ENCODE measurements at places on chromosomes 16 and 17.
A peak's percentile ranks its signal among the peaks of the same experiment; 100 is the strongest.

DNA sequence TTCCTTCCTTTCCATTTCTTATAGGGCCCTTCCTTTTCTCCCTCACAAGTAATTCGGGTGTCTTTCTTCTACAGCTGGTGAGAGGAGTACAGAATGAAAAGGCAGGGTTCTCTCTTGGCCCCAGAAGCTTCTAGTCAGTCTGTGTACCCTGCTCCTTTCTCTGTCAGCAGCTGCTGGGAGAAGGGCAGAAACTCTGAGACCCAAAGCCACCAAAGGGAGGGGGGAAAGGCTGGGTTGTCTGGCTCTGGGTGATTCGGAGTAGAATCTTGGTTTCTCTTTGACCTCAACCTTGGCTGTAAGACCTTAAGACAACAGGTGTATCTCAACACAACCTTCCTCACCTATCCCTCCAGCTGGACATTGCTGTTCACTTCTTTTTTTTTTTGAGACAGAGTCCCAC lies 3.3 kb upstream of the NR1D1 start:
- no peak for DNase-seq

- no peak for DNase-seq
Observed at GRCh38 chr16:88497561-88498462, 44.7 kb downstream of the ZFPM1 start.

GRCh38 chr17:1967213-1967612 lies 57.9 kb downstream of the RTN4RL1 start:
- no peak for DNase-seq

- no peak for DNase-seq
Observed at GRCh38 chr17:49457564-49458535, 37.2 kb upstream of the NGFR start.

- DNase-seq: no peak
Observed at GRCh38 chr17:64218066-64218465, 45.0 kb downstream of the TEX2 start.

DNA sequence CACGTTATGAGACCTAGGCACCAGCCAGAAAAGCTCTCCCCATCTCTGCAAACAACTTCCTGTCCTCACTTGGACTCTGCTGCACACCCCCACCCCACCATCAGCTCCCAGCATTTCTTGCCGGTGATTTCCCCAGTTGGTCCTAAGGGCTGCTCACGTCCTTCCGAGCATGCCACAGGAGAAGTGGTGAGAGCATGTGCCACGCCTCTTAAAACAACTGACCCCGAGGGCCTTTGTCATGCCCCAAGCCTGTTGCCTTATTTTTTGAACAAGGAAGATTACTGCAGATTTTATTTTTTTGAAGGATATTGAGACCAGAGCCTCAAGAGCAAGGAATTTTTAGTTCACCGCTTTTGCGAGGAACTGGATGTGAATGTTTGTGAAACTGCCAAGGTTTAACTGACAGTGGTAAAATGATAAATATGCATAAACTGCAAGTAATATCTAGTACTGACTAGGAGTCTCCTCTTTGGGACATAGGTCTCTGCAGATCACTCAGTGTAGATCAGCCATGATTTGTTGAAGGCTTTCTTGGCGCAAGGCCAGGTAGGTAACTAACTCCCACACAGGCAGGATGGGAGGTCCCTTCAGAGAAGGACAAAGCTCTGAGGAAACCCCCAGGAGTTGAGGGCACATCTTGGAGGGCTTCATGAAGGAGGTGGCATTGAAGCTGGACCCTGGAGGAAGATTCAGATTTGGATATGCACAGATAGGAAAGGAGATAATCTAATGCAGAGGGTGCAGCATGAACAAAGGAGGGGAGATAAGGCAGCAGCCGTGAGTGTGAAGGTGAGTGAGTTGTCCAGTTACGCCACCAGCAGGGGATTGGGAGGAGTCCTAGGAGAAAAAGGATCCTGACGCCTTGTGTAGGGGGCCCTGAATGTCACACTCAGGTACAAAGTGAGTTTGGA lies 44.7 kb downstream of the TMEM132E start:
- no peak for DNase-seq

DNA sequence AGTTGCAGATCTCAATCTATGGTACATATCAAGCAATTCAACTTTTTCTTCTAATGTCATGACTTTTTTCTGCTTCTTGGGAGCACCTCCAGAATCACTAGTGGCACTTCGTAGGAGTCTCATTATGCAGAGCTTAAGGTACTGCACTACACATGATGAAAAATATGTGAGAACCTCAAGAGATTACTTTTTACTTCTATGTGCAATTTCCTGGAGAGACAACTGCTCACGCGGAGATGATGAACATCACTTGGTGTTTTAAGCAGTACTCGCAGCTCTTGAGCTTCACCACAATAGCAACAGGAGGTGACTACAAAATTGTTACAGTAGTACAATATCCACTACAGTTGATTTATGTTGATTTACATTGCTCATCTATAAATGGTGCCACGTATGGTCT lies 79.7 kb downstream of the MRTFB start:
- DNase-seq: no peak

DNA sequence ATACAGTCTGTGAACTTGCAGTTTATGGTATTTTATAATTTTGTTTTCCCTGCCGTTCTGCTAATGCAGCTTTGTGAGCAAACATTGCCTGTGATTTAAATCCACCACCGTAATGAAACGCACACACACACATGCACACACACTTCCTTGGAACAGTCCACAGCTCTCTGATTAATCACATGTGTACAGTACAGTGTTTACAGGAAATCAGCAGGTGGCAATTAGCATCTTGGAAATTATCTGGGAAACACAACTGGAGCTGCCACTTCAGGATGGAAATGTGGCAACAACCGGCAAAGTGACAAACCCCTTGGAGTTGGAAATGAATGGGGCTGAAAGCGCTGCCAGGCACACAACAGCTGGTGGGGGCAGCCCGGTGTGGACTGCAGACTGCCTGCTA lies 12.9 kb upstream of the ZKSCAN2 start:
- no peak for DNase-seq

DNA sequence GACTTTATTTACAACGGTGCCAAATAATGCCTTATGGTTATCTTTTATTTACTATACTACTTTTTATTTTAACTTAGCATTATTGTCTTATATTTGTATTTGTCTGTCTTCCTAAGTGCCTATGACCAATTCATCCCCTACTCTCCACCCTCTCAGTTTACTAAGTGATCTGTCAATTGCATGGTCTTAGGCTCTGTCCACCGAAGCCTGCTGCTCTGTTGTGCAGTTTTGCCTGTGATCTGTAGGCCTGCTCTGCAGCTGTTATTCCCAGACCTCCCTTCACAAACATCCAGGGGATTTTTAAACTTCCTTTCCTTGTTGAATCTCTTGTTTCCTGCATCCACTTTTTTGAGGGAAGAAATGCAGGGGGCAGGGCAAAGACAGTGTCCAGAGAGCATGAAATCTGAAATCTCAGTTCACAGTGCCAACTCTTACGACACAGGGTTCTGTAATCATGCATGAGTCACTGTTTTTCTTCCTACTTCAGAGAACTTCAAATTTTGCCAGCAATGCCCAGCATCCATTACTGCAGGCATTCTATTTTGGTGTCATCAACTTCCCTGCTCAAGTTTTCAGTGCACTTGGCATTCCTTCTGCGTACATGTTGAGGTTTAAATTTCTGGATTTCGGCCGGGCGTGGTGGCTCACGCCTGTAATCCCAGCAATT lies 11.4 kb downstream of the SLFN5 start:
- DNase-seq: no peak

- DNase-seq: no peak
Observed at GRCh38 chr17:78862073-78863023, 21.7 kb upstream of the USP36 start.

- DNase-seq: no peak
Observed at GRCh38 chr17:31226950-31227349, 70.1 kb downstream of the OMG start.

DNA sequence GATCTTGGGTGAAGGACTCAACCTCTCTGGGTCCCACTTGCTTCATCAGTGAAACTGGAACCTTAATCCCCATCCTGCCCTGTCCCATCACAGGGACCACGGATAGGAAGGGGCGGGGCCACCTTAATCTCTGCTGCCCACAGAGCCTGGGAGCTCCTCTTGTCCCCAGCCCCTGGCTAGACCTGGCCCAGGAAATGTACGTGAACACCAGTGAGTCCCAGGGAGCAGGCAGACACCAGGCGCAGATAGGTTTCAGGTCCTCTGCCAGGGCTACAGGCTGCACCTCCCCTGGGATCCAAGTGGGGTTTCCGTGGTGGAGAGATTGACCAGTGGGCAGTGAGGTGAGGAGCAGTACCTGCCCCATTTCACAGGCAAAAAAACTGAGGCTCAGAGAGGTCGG lies 21.0 kb downstream of the RAB11FIP4 start:
- no peak for DNase-seq

DNA sequence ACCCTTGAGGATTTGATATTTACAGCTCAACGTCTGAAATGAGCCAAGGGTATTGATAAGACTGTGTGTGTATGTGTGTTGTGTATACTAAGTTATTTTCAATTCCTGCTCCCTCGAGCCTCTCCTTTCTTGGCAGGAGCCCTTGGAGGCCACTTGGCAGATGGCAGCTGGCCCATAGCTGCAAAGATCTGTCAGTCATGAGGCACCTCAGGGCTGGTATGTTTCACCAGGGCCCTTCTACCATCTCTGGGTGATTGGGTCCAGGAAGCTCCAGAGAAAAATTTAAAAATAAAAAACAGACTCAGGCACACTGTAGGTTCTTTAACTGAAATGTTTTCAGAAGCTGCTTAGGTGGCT lies 355.7 kb downstream of the HAPSTR1 start:
- no peak for DNase-seq

DNA sequence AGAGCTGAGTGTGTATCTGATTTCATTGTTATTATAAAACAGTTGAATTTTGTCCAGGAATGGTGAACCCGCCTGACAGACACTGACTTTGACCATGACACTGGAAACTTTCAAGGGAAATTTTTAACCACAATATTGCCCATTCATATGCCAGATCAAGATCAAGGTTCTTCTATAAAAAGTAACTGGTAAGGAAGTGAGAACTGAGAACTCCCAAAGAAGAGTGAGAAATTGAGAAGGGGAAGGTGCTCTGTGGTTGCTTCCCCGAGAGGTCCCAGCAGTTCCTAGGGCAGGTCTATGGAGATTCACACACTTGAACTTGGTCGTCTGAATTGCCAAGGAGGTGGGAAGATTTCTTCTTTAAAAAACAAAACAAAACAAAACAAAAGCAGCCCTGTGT lies 27.3 kb downstream of the SLC6A4 start:
- no peak for DNase-seq

GRCh38 chr17:48795444-48796162 lies 21.4 kb downstream of the TTLL6 start:
- DNase-seq: no peak

DNA sequence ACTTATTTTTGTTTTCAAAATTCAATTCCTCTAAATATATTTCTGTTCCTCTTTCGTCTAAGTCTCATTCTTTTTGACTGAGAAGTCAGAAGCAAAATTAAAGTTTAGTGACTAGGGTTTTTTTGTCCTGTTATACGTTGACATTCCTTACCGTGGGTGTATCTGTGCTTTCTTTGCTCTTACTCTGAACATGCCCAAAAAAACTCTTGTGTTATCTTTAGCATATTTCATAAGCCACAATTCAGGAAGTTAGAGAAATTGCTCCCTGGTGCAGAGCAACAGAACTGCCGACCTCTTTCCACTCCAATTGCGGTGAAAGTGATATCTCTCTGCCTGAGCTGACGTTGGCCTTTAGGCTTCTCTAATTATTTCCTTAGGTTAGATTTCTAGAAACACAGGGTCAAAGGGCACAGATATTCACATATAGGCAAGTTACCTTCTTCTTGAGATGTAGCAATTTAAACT lies 65.7 kb downstream of the CENPV start:
- no peak for DNase-seq

DNA sequence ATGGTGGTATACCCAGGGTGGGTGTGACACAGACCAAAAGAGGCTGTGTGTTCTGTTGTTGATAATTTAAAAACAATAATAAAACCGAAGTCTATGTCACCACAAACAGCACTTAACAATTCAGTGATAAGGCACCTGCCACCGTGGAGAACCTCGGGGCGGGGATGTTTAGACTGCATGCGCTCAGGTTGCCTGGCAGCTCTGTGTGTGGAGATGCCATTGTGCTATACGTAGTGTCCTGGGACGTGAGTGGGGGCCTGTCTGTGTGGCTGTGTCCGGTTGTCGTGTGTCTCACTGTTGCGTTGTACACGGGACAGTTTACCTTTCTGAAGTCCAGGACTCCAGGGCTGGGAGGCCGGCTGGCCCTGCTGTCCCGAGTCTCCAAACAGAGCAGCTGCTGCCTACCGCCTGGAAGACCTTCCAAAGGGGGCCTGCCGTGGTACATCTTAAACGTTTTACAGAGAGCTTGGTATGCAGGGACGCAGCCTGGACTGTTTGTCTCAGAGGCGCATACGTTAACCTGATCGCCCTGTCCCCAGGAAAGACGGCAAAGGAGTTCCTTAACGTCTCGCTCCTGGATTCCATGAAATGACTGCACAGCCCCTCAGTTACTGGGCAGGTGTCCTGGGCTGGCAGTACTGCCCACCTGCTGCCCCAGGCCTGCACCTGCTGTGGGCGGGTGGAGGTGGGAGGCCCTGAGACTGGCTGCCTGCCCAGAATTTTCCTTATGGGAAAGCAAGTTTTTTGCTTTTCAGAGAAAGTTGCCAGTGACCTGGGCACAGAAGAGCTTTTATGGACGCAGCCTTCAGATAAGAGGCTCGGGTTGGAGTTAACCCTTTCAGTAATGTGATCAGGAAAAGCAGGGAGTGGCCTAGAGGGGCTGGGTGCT lies 19.0 kb downstream of the SPIRE2 start:
- no peak for DNase-seq

- DNase-seq: no peak
Observed at GRCh38 chr17:78771758-78772382, 10.2 kb downstream of the CYTH1 start.

GRCh38 chr17:3636908-3637373 lies 381 bp downstream of the CTNS start:
- peak; percentile 3 for DNase-seq

GRCh38 chr17:69884356-69884755 lies 190.7 kb upstream of the KCNJ16 start:
- DNase-seq: no peak

- no peak for DNase-seq
Observed at GRCh38 chr16:84553873-84554399, 49.5 kb upstream of the MEAK7 start.

DNA sequence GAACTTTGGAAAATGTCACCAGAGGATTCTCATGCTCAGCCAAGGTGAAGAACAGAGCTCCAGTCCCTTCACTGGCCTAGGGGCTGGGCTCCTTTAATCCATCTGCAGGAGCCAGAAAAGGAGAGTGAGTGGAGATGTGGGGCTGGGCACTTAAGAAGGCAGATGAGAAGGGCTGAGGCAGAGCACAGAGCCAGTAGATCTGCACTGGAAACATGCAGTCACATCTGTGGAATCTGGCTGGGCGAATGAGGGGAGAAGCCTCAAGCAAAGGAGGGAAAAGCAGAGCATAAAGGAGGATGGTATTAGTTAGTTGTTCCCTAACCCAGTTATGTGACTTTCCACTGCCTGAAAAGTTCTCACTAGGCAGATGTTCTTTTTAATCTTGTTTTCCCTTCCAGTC lies 50.4 kb upstream of the BCAR1 start:
- DNase-seq: no peak

GRCh38 chr16:87834005-87834667 lies 35.2 kb downstream of the SLC7A5 start:
- no peak for DNase-seq

- DNase-seq: no peak
Observed at GRCh38 chr17:72404872-72405271, 284.1 kb downstream of the SOX9 start.

Measured in stimulated activated CD8-positive, alpha-beta memory T cell treated with anti-CD3 and anti-CD28 coated beads, Interleukin-4, amount 100 ng/mL, for 4 hours (primary cell).